NCI-H524 treated with DMSO at 0.1 percent for 48 hours (cell line): ENCODE measurements at places on chromosomes 7 and 10.

DNA sequence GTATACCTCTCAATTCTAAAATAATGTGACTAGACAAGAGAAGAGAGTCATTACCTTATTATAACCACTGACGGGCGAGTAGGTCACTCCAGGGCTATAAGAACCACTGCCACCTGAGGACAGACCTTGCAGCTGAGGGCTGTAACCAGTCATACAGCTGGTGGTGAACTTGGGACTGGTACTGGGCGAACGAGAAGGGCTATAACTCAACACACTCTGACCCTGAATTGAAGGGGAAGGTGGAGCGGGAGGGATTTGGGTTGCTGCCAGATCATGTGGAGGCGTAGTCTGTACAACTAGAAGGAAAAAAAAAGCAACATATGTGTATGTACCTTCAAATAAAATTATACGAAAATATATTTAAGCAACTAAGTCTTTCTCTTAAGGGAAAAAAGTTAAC, 3.4 kb downstream of the TMEM209 start:
- DNase-seq = no peak

- peak; percentile 84 for DNase-seq
Observed at GRCh38 chr7:112743811-112744210, 46.4 kb downstream of the TMEM168 start.

GRCh38 chr7:45660901-45661211, 86.7 kb downstream of the ADCY1 start:
- DNase-seq = no peak

GRCh38 chr7:15821484-15822427, 135.3 kb upstream of the MEOX2 start:
- DNase-seq = no peak

DNA sequence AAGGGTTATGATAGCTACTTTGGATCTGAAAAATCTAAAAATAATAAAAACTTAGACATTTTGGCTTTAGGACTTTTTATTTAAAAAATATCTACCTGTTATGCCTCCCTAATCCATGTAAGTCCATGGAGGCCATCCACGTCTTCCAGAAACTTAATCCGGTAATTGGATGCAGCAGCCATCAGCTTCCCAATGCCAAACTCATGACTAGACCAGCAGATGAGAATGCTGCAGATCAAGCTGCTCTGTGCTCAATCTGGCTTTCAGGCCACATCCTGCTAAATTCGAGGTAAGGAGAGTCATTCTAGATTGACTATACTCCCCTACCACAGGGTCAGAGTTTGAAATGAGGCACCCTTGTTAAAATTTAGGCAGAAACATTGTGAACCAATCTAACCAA, 168.5 kb upstream of the TCERG1L start:
- DNase-seq = no peak

- no peak for DNase-seq
Observed at GRCh38 chr10:50613726-50614443, 9.9 kb downstream of the SGMS1 start.

DNA sequence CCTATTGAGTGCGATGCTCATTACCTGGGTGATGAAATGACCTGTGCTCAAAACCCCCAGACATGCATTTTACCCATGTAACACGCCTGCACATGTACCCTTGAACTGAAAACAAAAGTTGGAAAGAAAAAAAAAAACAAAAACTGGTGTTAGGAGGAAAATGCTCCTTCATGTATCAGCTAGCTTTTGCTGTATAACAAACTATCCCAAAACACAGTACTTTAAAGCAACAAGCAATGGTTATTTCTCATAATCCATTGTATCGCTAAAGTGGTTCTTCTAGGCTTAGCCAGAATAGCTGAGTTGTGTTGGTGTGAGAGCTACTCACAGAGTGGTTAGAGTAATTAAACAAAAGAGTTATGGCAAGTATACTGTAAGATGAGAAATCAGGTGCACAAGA, 12.2 kb upstream of the GALNT11 start:
- DNase-seq = no peak

DNA sequence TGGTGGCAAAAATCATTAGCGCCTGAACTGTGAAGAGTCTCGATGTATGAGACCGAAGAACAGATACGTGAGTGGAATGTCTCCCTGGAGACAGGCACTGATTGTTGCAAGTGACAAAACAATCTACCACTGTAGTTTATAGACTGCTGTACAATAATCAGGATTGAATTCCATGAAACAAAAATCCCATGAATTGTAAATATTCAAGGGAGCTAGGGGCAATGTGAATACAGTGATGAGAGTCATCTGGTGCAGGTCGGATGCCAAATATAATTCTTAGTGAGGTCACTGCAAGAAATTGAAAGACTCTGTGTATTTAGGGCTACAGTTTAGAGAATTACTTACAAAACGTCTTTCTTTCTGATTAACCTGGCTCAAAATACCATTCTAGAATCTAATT, 594.4 kb upstream of the VSTM2A start:
- DNase-seq = no peak
